ENCODE measurements at places on chromosomes 13 and 19.

GRCh38 chr19:44557933-44558332, 28.5 kb upstream of the CEACAM20 start:
- DNase-seq, result no peak

GRCh38 chr19:10749435-10750384, 31.8 kb downstream of the DNM2 start:
- no peak for DNase-seq

DNA sequence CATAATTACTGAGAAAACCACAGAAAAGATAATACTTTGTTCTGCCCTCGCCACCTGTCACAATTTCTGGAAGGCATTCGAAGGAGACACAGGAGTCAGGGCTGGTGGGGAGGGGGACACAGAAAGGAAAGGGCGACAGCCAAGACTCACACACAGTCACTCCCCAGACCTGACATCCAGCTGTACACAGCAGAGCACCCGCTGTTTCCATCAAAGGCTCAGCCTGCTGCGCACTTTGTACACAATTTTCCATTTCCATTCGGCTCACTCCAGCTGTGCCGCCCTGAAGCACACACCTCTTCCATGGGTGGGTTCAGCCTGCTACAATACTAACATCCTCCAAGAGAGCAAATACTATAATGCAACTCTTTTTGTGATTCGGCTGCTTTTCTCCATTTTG, 38.0 kb downstream of the STK24 start:
- DNase-seq, result no peak

DNA sequence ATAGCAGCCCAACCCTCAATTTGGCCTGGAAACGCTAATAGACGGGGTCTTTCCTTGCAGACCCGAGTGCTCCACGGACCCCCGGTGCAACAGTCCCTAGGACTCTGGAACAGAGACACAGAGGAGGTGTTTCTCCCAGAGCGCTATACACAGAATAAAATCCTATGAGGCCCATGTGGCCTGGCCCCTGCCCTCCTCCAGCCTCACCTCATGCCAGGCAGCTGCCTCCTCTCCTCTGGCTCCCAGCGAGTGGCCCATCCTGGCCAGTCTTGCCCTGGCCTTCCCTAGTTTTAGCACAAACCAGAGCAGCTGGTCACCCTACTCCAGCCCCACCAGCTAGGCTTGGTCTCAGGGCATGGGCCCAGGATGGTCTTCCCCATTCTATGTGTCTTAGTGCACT, 20.3 kb downstream of the POP4 start:
- DNase-seq, result no peak

DNA sequence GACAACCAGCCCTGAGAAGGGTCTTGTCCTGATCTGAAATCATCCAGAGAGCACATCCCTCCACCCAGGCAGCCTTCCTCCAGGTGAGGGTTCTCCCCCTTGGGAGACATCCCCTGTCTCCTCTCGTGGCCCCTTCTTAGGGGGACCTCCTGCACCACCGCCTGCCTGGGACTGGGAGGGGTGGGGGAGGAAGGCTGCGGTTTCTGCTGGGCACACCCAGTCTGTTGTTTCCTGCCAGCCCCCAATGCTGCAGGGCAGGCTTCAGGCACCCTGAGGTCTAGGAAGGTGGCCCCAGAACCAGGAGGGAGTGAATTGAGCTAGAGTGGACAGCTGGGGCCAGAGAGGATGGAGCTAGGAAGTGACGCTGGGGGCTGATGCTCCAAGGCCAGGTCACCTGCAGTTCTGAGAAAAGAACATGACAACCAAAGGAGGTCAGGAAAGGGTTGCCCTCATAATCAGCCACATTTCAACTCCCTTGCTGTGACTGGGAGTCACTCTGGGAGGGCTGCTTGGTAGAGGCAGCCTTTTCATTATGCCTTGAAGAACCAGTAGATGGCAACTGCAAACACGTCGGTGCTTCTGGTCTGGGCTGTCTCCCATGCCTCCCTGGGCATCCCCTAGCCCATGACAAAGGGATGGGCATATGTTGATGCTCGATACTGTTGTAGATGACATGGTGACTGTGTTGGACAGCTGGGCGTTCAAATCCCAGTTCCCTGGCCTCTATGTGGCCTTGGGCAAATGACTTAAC, 1.4 kb downstream of the ARHGEF18 start:
- DNase-seq, result no peak

- DNase-seq, result no peak
These were observed 56.1 kb upstream of the FREM2 start for GRCh38 chr13:38630780-38631179.

DNA sequence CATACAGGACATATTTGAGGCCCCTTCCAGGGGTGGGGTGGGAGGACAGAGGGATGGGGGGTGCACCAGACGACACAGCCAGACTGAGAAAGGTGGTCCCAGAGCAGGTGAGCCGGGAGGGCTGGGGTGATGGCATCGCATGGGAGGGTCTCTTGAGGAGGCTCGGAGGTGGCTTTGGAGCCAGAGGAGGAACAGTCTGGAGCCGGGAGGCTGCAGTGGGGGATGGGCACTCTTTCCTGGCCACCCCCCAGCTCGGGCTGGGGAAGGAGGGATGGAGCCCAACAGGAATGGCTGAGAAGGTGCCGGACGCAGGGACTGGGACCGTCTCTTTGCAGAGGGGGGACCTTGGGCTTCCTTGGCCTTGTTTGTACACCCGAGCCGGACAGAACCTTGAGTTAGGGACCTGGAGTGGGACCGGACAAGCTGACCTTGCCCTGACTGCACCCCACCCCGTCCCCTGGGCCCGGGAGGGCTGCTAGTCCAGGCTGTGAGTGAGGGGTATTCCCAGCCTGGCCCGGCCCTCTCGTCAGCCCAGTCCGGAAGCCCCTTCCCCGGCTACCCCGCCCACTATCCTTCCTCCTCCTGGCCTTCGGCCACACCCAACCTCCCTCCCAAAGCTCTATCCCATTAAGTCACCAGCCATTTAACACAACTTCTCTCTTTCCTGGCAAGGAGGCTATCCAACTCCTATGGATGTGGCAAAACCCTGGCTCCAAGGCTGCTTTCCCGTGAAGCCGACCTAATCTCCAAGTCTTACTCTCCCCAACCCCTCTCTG, 816 bp upstream of the TBXA2R start:
- no peak for DNase-seq
